ENCODE measurements at places on chromosomes 2 and 18.

DNA sequence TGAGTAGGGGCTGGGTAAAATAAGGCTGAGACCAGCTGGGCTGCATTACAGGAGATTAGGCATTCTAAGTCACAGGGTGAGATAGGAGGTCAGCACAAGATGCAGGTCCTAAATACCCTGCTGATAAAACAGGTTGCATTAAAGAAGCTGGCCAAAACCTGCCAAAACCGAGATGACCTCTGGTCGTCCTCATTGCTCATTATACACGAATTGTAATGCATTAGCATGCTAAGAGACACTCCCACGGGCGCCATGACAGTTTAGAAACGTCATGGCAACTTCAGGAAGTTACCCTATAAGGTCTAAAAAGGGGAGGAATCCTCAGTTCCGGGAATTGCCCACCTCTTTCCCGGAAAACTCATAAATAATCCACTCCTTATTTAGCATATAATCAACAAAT, 132.2 kb downstream of the ARL4C start:
- DNase-seq: no peak

DNA sequence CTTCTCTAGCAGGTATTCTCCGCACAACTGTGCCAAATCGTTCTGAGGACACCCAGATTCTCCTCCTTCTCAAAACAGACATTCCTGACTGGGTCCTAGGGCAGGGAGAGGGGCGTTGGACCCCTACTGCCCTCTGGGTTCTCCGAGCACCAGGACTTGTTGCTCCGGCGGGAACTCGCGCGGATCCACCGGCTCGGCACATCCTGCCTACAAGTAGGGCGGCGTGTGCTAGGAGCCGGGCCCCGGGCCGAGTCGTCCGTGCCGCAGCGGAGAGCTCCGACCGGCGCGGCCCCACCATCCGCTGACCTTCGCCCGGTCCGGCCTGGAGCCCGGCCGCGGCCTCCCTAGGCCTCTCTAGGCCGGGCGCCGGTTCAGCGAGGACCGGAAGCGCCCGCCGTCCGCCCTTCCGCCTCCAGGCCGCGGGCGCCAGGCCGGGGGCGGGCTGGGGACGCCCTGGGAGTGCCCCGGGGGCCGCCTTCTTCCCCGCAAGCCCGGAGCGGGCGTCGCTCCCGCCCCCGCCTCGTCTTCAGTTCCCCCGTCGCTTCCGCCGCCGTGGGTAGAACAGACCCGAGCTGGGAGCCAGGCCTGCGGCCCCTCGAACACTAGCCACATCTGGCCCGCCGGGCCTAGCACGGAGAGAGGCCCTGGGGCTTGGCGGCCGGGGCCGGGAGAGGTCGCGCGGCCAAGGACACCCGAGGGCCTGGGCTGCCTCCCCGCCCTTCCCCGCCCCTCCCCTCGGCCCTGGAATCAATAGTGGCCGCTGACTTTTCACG, 7.6 kb upstream of the ONECUT2 start:
- DNase-seq: no peak

GRCh38 chr2:78561876-78562275, 463.6 kb upstream of the REG3G start:
- DNase-seq: no peak

- no peak for DNase-seq
Measured at GRCh38 chr2:21233194-21233593, 109.4 kb downstream of the TDRD15 start.

DNA sequence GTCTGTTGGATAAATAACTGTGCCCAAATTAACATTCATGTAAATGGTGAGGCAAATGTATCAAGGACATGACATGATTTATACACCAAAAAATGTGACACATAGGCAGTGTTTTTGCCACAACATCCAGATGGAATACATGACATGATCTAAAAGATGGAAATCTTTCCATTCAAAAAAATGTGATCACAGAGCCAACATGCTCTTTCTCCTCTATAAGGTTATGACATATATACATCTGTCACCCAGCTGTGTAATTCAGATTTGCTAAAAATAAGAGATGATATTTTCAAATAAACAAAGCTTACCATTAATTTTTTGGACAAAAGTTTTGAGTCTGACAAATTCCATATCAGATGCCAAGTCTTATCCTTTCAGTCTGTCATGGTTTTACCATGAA, 95.5 kb upstream of the COL3A1 start:
- no peak for DNase-seq
